Left renal cortex interstitium (tissue), 4 donors: ENCODE measurements at places on chromosomes 3 and 15.

GRCh38 chr15:31567861-31568260 is 241.2 kb downstream of the KLF13 start:
- no peak for DNase-seq

DNA sequence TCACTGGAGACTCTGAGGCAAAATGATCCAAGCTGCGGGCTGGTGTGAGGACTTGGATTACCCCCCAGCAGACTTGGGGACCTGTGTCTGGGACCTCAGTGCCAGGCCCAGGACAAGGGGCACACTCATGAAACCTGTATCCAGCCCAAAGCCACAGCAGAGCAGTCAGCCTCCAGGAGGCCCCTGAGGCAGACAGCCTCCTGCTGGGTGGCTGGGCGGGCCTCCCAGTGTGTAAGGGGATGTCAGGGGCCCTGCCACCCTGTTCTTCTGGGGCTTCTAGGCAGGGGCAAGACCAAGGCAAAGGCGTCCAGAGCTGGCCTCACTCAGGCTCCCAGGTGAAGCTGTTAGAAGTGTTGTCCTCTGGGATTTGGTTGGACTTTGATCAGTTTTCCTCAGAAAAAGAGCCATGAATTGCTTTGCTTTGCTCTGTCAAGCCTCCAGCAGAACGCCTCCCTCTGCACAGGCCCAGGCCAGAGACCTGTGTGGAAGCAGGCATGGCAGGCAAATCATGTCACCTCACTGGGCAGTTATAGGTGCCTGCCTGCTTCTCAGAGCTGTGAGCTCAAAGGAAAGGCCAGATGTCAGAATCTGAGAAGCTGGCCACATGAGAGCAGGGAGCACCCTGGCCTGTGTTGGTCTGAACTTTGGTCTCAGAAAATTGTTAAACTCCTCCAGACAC is 77.4 kb downstream of the SMAD6 start:
- DNase-seq, result no peak

GRCh38 chr15:96893159-96893906 is 562.8 kb downstream of the NR2F2 start:
- DNase-seq, result no peak

- no peak for DNase-seq
Measured at GRCh38 chr3:184565421-184566211, 4.0 kb downstream of the EPHB3 start.

DNA sequence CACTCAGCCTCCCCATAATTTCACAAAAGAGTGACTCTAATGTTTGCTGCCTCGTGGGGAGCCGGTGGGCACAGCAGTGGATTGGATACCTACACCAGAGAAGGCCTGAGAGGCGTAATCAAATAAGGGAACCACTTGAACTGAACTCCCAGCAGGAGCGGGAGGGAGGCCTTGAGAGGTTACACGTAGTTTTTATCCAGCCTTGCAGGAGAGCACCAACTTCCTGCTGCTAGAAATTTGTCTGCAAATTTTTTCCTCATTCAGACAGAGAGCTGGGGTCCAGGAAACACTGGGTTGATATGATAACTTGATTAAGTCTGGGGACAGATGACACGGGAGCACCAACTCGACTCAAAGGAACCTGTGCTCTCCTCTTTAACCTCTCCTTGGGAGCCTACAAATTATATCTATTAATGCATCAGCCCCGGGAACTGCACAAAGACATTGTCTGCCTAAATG is 69.8 kb downstream of the HES1 start:
- no peak for DNase-seq
